ENCODE measurements at places on chromosomes 1 and 21. TPM values are rescaled to one million over a fixed set of nuclear protein-coding genes. Genes with fewer than 3 reads are reported as not detected.

The PPM1J gene
- 3.0 TPM for polyA plus RNA-seq

The ATF3 gene
- polyA plus RNA-seq = 0.91 TPM

DNA sequence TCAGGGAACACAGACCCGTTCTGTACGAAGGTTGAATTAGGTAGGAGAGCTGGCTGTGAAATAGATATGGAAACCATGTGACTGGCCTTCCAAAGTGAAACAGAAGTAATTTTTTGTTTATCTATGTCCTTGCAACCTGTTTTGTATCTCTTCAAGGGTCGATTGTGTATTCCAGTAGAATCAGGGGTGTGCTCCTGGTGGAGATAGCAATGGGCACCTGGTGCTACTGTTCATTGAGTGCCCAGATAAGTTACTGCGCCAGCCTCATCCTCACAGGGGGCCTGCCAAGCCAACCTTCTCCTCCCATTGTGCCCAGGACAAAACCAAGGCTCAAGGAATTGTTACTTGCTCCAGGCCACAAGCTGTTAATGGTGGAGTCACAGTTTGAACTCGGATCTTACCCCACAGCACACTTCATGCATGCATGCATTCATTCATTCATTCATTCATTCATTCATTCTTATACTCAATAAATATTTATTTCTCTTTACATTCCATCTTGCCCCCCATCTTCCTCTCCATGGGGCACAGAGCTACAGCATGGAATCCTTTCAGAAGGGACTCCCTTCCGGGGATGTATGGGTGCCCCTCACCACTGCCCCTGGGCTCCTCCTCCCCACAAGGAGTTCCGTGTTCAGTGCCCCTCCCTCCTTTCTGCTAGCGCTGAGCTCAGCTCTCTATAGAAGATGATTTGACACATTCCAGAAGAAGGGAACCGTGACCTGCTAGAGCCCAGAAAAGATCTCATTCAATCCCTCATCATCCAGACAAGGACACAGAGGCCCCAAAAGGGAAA is 24.0 kb downstream of the ADORA1 start:
- no peak for DNase-seq
- H3K36me3 ChIP-seq = no peaks in the 10 kb centered on the region
- no peaks in the 10 kb centered on the region for H3K4me1 ChIP-seq
- peaks cover 8% of the 10 kb centered on the region for H3K27me3 ChIP-seq

DNA sequence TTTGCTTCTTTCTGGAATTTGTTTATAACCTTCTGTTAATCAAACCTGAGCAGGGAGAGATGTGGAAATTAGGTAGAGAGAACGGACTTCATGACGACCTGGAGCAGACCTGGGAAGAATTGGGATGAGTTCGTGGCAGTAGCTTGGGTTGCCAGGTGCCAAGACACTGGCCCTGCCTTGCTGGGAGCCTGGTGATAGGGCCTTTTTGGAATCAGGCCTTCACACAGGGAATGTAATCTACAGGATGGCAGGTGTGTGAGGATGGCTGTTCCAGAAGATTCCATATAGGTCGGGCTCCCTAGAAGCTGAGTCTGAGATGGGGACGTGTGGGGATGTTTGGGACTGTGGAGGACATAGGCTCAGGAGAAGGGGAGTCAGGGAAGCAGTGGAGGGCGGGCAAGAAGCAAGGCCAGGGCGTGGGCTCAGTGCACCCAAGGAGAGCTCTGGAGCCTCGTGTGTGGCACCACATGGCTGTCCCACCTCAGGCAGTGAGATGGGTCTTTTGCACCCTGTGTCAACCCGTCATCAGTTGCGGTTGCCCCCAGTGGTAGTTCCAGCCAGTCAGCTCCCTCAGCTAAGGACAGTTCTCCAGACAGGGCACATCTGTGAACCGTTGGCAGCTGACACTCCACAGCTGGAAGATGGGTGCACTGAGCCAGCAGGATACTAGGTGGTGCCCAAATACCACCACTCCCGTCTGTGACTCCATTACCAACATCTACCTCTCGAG is 395.9 kb downstream of the MATN1 start:
- no peaks in the 10 kb centered on the region for H3K36me3 ChIP-seq
- no peak for DNase-seq
- no peak overlapping the region for H3K27ac ChIP-seq
- no peak overlapping the region for H3K4me3 ChIP-seq
- H3K27me3 ChIP-seq = no peaks in the 10 kb centered on the region
- H3K4me1 ChIP-seq = no peaks in the 10 kb centered on the region

- H3K27me3 ChIP-seq = peaks cover 3% of the 10 kb centered on the region
- no peak overlapping the region for H3K4me3 ChIP-seq
- H3K4me1 ChIP-seq = no peaks in the 10 kb centered on the region
- no peak for DNase-seq
- H3K27ac ChIP-seq = no peak overlapping the region
Observed at GRCh38 chr21:45917241-45917640, 64.3 kb upstream of the COL6A1 start.

- no peak for DNase-seq
- peaks cover 22% of the 10 kb centered on the region for H3K36me3 ChIP-seq
- no peak overlapping the region for H3K27ac ChIP-seq
- H3K27me3 ChIP-seq = no peaks in the 10 kb centered on the region
- H3K4me1 ChIP-seq = peaks cover 2% of the 10 kb centered on the region
- H3K4me3 ChIP-seq = no peak overlapping the region
Observed at GRCh38 chr21:42844411-42845113, 34.8 kb downstream of the WDR4 start.

DNA sequence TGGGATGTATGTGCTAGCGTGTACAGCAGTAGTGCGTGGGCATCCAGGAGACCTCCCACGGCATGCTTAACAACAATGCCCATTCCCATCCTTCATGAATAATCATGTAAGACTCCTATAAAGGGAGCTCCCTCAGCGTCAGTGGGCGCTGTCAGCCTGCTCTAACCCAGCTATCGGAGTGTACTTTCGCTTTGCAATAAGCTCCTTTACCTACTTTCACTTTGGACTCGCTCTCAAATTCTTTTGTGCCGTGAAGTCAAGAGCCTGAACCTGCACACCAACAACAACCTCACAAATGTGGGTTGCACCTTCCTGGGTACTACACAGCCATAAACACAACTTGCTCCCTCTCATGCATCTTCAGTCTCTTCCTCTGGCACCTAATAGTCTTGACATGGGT is 114.8 kb upstream of the PAXBP1 start:
- peaks cover 52% of the 10 kb centered on the region for H3K27me3 ChIP-seq
- no peak overlapping the region for H3K4me3 ChIP-seq
- DNase-seq = no peak
- no peaks in the 10 kb centered on the region for H3K4me1 ChIP-seq
- no peaks in the 10 kb centered on the region for H3K36me3 ChIP-seq

GRCh38 chr1:212791261-212791675 is 309 bp downstream of the NSL1 start:
- no peaks in the 10 kb centered on the region for H3K27me3 ChIP-seq
- peaks cover 65% of the 10 kb centered on the region for H3K4me1 ChIP-seq
- peaks cover 5% of the 10 kb centered on the region for H3K36me3 ChIP-seq
- no peak for DNase-seq
- H3K27ac ChIP-seq = peak overlapping the region; percentile 96

GRCh38 chr1:223276029-223276428 is 87.9 kb downstream of the SUSD4 start:
- H3K27me3 ChIP-seq = peaks cover 12% of the 10 kb centered on the region
- DNase-seq = no peak
- H3K36me3 ChIP-seq = no peaks in the 10 kb centered on the region
- H3K4me1 ChIP-seq = no peaks in the 10 kb centered on the region
- no peak overlapping the region for H3K27ac ChIP-seq
- H3K4me3 ChIP-seq = no peak overlapping the region

DNA sequence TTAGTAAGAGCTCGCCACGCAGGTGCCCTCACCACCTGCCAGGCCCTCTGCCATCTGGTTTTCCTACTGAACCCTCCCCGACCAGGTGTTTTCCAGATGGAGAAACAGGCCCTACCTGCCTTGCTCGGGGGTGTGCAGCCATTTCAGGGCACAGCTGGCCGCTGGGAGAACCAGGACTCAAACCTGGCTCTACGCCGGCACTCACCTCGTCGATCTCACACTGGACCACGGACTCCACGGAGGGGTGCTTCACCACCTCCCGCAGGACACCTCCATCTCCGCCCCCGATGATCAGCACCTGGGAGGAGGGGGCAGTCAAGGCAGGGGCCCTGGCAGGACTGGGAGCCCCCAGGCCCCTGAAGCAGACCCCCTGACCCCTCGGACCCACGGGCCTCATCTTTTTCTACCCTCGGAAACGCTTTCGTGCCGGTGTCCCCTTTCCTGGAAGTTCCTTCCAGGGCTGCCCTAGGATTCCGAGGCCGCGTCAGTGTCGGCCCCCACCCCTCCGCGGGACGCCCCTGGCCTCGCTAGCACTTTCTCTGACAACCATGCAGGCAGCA is 1.1 kb downstream of the SRM start:
- H3K27ac ChIP-seq = no peak overlapping the region
- no peaks in the 10 kb centered on the region for H3K27me3 ChIP-seq
- DNase-seq = no peak
- H3K4me3 ChIP-seq = peak overlapping the region; percentile 85
- no peaks in the 10 kb centered on the region for H3K36me3 ChIP-seq
- peaks cover 29% of the 10 kb centered on the region for H3K4me1 ChIP-seq

DNA sequence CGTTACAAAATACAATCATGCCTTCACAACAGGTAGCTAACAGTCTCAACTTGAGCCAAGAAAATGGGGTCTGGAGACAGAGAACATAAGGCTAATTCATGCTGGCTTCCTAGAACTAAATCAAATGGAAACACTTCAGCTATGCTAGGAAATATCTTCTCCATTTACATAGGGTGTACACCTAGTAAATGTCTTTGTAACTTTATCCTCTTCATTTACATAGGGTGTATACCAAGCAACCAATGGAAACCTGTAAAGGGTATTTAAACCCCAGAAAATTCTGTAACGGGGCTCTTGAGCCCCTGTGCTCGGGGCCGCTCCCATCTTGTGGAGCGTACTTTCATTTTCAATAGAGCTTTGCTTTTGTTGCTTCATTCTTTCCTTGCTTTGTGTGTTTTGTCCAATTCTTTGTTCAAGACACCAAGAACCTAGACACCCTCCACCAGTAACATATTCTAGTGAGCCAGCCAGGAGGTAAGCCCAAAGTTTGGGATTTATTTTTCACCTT is 19.5 kb upstream of the CYP4X1 start:
- DNase-seq = no peak
- H3K36me3 ChIP-seq = no peaks in the 10 kb centered on the region
- no peak overlapping the region for H3K27ac ChIP-seq
- no peak overlapping the region for H3K4me3 ChIP-seq
- peaks cover 44% of the 10 kb centered on the region for H3K27me3 ChIP-seq

DNA sequence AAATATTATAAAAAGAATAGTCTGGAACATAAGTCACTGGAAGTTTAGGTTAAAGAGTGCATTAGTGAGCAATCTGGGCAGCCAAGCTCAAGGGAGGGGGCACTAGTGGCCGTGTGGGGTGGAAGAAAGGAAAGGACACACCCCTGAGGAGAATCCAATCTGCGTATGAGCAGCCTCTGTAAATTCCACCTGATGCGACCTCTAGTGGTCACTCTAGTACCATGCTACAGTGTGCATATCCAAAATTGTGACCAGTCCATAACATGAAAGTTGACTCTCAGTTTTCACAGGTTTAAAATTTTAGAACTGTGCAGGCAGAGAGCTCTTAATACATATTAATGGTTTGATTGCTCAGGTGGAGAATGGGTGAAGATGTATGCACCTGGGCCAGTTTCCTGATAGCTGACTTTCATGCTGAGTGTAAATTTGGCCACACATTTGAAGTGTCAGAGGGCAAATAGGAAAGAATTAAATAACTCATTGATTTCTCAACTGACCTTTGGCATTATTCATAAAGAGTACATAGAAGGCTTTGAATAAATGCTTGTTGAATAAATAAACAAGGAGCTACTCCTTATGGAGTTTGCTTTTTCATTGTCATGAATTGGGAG is 105.9 kb upstream of the C21orf91 start:
- H3K4me3 ChIP-seq = no peak overlapping the region
- H3K27me3 ChIP-seq = peaks cover 8% of the 10 kb centered on the region
- H3K27ac ChIP-seq = no peak overlapping the region
- H3K4me1 ChIP-seq = no peaks in the 10 kb centered on the region

DNA sequence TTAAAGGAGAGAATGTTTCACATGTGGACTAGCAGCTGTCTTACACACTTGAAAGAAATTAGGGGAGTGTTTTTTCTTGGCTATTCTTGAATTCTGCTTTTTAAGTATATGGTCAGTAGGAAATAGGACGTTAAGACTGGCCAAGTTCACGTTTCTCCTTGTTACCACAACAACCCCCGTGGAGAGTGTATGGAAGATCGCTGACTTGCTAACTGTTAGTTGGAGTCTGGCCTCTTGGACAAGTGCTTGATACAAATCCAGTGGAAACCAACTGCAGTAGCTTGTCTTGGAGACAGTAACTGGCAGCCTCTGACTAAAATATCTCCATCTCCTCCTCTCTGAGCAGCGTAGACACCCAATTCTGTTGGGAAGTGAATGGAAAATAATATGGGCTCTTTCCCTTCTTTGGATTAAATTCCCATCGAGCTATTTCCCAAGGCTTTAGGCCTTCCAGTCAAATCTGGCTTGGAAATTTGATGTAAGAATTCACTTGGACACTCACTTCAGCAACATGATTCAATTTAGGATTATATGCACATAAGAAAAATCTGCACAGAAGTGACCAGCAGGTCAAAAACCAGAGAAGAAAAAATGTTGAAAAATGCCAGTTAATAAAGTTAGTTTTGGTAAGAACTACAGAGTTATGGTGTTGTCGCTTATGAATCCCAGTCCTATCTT is 3.6 kb upstream of the NFIA start:
- H3K4me1 ChIP-seq = peaks cover 29% of the 10 kb centered on the region
- H3K27me3 ChIP-seq = peaks cover 42% of the 10 kb centered on the region
- H3K36me3 ChIP-seq = no peaks in the 10 kb centered on the region
- H3K27ac ChIP-seq = peak overlapping the region; percentile 6
- peak overlapping the region; percentile 94 for H3K4me3 ChIP-seq
- no peak for DNase-seq

DNA sequence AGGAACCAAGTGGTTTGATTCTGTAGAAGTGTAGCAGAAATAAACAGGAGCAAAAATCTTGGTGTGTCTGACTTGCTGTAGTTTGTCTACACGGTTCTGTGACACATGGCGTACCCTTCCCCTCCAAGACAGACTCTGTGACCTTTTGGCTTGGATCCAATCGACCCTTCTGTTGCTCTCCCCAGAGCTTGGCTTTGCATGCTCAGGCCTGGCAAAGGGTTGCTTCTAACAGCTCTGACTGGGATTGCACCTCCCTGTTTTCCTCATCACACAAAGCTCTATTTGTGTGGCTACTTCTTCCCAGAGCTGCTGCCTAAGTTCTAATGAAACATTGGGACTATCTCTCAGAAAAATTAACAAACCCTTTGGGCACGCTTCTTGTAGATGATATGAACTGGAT is 24.0 kb downstream of the NGF start:
- no peak for DNase-seq
- no peak overlapping the region for H3K27ac ChIP-seq

- H3K4me1 ChIP-seq = peaks cover 81% of the 10 kb centered on the region
- DNase-seq = peak; percentile 64
- H3K4me3 ChIP-seq = peak overlapping the region; percentile 97
Observed at GRCh38 chr1:204495078-204495753, 611 bp upstream of the PIK3C2B start.

Data from naive B cell (primary cell).